Occipital lobe (tissue), 3 donors: ENCODE measurements at places on chromosomes 2 and 18. TPM values are rescaled to one million over a fixed set of nuclear protein-coding genes. Genes with fewer than 3 reads are reported as not detected.

DNA sequence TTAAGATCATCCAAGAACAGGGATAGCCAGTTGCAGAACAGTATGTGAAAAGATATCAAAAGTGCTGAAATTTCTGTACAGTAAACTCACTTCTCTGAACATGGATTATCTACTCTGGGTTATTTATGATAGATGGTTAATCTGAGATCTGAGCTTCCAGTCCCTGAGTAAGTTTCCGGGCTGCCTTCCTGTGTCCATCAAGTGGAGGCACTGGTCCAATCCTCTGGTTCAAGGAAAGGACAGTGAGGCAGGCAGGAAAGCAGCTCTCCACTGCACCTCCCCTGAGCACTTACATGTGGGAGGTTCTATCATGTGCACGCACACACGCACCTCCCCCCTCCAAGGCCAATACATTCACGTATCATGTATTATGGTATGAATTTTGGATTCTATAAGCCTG lies 32.5 kb downstream of the GPR45 start:
- no peak for DNase-seq

DNA sequence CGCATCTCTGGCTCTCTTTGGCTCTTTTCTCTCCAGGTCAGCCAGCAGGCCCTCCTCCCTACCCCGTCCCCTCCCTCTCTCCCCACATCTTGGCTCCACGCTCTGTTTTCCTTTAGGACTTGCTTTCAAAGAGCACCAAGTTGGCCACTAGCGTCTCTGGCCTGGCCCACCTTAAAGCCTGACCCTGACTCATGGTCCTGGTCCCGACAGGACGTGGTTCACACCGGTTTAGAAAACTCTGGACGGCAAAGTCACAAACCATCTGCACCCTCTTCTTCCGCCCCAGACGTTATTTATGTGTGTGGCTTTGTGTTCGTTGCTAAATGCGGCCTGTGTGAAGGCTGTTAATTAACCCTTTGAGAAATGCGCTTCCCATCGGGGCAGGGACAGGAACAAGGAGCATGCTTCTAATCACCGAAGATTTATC lies 169.0 kb upstream of the HAAO start:
- DNase-seq: no peak

GRCh38 chr2:159075727-159076126 lies 107.3 kb downstream of the TANC1 start:
- DNase-seq: no peak

GRCh38 chr18:25795213-25795612 lies 295.2 kb downstream of the SS18 start:
- no peak for DNase-seq

- DNase-seq: no peak
Observed at GRCh38 chr18:52289392-52289791, 50.6 kb upstream of the DCC start.

- DNase-seq: no peak
Observed at GRCh38 chr18:10139783-10140410, 226.1 kb downstream of the VAPA start.

DNA sequence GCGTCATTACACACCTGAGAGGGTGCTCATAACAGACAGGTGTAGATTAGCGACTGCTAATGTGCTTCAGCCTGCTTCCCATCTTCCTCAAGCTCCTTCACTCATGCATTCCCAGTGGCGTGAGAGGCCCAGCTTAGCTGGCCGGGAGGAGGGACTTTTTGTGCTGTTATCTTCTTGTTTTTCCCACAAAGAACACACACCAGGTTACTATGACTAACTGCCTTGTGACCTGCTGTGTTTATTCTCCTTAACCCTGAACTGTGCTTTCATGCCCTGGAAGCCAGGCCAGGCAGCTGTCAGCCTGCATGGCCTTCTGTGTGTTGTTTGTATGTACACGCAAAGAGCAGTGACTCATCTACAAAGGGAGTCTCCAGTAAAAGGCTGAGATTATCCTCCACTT lies 143.8 kb downstream of the PIEZO2 start:
- DNase-seq: no peak

SLC8A1 gene
- 277 TPM for total RNA-seq

IMP4 gene
- total RNA-seq: 36.7 TPM

NABP1 gene
- total RNA-seq: 9.2 TPM

COQ10B gene
- 31.7 TPM for total RNA-seq

MYO5B gene
- 30.7 TPM for total RNA-seq
